ENCODE measurements at places on chromosomes 16 and 17.

- DNase-seq, result no peak
These were observed 57.3 kb downstream of the ARHGAP17 start for GRCh38 chr16:24957887-24958286.

- no peak for DNase-seq
These were observed 33.2 kb downstream of the CYB5D2 start for GRCh38 chr17:4175921-4176807.

DNA sequence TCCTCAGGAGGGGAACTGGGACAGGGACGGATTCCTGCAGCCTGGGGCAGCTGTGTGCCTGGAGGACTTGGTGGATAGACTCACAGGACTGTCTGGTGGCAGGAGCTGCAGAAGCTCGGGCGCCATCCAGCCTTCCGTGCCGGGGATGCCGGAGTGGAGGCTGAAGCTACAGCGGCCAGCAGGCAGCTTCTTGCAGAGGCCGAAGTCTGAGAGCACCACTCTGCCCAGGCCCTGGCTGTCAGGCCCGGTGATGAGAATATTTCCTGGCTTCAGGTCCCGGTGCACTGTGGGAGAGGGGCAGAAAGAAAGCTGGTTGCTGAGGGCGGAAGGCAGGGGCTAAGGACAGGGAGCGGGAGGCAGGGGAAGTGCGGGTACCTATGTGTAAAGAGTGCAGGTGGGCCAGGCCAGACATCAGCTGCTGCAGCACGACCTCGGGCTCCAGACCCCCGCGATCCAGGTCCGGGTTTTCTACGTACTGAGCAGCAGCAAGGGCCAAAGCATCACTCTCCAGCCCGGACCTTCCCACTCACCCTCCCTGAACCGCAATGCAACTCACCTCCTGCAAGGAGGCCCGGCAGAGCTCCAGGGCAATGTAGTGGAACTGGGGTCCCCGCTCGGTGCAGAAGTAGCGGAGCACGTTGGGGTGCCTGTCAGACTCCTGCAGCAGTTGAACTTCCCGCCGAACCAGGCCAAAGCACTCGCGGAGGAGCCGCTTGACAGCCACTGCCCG, 16.1 kb downstream of the PLK1 start:
- DNase-seq, result no peak

GRCh38 chr17:31291820-31292219, 5.2 kb downstream of the OMG start:
- DNase-seq, result no peak

DNA sequence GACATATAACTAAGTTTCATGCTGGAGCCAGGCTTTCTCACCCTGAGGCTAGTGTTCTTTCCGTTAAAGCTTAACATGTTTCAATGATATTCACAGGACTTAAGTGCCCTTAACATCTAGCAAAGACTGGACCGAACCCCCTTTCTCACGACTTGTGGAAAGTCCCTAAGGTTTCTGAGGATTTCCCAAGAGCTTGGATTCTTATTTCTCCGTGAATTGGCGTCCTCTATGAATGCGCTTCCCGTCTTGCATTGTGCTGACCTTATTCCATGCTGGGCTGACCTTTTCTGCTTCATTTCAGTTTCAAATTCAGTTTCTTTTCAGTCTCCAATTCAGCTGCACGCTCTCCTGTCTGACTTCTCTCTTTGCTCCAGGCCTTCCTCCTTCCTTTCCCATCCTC, 206.4 kb downstream of the HS3ST3A1 start:
- no peak for DNase-seq

DNA sequence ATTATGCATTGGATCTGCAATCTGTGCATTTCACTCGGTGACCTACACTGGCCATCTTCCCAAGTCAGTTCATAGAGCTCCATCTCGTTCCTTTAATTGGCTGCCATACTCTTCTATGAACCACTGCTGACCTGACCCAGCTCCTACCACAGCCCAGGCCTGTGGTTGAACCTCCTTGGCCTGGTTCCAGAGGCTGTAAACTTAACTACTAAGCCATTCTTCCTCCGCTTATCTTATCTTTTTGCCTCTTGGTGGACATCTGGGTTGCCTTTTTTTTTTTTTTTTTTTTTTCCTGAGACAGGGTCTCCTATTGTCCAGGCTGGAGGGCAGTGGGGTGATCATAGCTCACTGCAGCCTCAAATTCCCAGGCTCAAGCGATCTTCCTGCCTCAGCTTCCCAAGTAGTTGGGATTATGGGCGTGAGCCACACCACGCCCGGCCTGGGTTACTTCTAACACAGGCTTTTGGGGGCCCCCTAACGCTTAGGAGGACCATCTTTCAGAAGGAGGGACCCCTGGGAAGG, 18.3 kb downstream of the COQ7 start:
- no peak for DNase-seq

All from NCI-H2029 (cell line).